ENCODE measurements at places on chromosomes 3 and 15. TPM values are rescaled to one million over a fixed set of nuclear protein-coding genes. Genes with fewer than 3 reads are reported as not detected.

Gene SI
- not detected for total RNA-seq

DNA sequence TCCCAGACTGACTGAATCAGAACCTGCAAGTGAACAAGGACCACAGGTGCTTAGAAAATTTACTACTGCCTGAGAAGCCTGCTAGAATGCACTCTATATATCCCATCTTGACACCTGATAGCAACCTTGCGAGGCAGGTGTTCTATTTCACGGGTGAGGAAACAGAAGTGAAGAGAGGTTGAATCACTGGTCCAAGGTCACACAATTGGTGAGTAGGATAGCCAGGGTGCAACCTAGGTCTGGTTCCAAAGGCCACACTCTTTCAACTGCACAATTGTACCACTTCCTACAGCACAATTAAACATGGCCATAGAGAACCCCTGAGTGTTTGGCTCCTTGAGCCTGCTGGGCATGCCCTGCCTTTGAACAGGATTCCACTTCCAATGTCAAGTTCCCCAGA is 87.0 kb downstream of the RAB11A start:
- DNase-seq = no peak

Gene SEC22A
- 37.4 TPM for total RNA-seq

- peak; percentile 26 for DNase-seq
Observed at GRCh38 chr15:71237456-71238188, 122.4 kb downstream of the THSD4 start.

Gene SERINC4
- not detected for total RNA-seq

Gene HTR3E
- total RNA-seq = not detected

GRCh38 chr3:193029800-193030199 is 112.1 kb upstream of the MB21D2 start:
- no peak for DNase-seq

DNA sequence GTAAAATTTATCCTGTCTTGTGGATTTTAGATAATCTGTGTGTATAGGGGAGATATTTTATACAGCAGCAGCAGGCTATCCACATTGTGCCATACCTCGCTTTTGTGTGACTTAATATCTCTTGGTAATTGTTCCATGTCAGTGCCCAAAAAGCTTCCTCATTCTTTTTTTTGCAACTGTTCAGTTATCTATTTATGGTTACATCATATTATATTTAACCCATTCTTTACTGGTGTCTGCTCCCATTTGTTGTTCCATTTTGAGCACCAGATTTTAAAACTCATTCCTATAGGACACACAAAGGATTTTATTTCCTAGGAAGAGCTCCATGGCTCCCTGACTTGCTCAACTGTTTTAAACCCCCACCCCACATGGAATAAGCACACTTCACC is 86.3 kb upstream of the RASGRP1 start:
- DNase-seq = no peak

- no peak for DNase-seq
Observed at GRCh38 chr3:112568642-112569041, 6.8 kb downstream of the SLC35A5 start.

Gene CNTN4
- total RNA-seq = 3.3 TPM

Gene CHST13
- total RNA-seq = not detected

GRCh38 chr3:132203889-132204596 is 113.2 kb upstream of the ACP3 start:
- no peak for DNase-seq

Gene ISG20
- 4.3 TPM for total RNA-seq

DNA sequence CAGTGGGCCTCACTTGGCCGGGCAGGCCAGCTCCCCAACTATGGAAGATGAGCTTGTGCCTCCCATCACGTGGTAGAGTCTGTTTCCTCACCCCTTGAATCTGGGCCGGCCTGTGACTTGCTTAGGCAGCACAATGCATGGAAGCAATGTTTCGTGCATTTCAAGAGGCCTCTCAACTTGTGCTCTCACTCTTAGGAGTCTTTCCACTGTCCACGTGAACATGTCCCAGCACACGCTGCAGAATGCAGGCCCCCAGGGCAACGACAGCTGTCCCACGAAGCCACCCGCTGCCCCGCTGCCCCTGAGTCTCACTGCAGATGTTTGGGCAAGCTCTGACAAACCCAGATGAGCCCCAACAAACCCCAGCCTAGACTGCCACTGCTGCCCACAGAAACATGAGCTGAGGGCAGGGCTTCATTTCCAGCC is 27.2 kb upstream of the SLC41A3 start:
- DNase-seq = no peak

Gene SH2D7
- total RNA-seq = not detected

GRCh38 chr15:90610190-90610589 is 80.5 kb downstream of the CRTC3 start:
- no peak for DNase-seq

- no peak for DNase-seq
Observed at GRCh38 chr3:189584645-189585044, 46.5 kb upstream of the TP63 start.

Gene DOCK3
- total RNA-seq = 2.0 TPM

Gene LRCH3
- total RNA-seq = 22.5 TPM

DNA sequence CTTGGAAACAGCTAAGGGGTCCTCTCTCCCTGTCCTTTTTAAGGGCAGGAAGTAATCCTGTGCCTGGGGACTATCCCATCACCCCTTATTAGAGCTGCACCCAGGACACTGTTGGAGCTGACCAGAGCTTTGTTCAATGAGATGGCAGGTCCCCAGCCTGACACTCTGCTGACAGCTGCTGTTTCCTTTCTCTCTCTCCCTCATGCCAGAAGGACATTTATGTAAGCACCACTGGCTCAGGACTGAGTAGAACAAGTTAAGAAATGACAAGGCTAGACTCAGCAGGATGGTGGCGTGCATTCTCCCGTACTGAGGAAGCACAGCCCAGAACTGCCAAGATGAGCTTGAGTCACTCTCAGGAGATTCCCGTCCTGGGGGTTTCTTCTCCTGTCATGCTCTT is 17.3 kb downstream of the GJD2 start:
- DNase-seq = no peak

GRCh38 chr3:49248840-49249227 is 28.2 kb downstream of the C3orf62 start:
- no peak for DNase-seq

Gene STAG1
- total RNA-seq = 32.1 TPM

Gene RASL12
- total RNA-seq = 6.7 TPM

Gene ARL6IP5
- 40.1 TPM for total RNA-seq

GRCh38 chr3:111944372-111944771 is 34.5 kb upstream of the ABHD10 start:
- DNase-seq = no peak

DNA sequence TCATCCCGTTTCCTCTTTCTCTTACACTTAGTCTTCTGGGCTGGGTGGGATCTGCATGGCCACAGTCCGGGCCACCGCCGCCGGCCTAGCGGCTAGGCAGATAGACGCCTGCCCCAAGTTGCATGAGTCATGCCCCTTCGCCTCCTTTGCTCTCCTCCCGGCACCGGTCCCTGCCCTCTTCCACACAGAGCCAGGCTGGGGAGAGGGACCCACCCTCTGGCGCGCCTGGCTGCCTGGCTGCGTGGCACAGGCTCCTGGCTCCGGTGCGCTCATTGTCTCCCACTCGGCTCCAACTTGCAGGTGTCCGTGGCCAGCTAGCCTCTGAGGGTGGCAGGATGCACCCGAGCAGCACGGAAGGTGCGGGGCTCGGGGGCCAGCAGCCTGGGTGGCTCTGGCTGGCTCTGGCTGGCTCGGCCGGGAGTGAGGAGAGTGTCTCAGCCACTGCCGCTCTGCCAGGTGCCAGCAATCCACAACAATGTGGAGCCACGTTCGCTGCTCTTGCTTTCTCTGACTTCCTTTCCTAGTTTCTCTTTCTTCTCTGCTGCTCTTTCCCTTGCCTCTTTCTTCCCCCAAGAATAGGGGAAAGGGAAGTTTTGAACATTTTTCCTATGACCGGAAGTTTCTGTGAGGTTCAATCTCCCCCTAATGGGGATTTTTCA is 22.4 kb upstream of the MTHFS start:
- DNase-seq = no peak

DNA sequence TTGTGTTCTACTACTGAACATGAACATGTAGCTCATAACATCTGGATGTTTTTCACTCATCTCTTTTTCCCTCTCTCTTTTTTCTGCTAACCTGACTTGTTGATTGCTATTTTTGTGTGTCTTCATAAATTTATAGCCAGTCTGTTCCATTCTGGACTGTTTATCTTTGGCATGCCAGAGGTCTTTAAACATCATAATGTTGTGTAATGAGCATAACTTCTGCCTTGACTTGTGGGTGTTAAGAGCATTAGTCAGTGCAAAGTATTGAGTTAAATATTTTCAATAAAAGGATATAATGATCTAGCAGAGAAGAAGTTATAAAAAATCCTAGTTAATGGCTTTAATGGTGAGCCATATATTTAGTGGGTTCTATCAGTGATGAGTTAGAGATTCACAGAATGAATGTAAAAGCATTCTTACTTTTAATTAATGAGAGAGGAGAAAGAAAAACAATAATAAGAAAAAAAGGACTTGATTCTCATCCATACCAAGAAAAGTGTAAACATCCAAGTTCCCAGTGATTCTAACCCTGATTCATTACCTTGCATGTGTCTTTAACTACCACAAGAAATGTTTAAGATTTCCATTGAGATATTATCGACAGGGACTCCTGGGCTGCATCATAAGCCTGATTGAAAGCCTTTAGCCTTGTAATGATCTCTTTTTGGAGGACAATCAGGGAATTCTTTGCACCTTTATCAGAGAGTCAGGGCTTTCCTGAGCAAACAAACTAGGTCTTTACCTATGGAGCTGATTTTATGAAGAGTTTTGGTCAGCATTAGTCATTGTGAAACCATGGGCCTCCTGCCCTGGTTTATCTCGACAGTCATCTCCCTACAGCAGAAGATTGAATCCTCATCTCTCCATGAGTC is 22.9 kb downstream of the MITF start:
- no peak for DNase-seq

DNA sequence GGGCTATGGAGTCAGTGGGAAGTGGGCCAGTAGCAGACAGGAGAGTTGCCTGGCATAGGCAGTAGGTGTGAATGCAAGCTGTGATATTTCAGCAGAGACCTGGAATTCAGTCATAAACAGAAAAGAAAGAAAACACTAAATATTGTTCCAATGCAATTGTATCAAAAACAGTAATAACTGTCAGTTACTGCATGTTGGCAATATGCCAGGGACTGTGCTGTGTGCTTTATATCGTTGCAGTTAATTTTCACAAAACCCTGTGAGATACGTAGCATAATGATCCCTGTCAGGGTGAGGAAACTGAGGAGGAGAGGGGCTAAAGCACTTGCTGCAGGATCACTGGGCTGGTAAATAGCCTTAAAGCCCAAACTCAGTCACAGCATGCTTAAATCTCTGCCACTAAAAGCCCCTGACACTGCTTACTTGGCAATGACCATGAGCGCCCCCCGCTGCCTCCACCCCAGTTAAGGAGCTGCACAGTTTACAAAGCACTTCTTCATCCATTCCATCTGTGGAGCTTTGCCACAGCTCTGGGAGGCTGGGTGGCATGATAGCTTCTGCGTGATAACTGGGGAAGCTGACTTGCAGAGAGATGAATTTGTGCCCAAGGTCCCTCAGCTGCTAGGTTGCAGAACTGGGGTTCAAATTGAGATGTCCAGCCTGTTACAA is 3.9 kb downstream of the SLC6A1 start:
- DNase-seq = no peak

DNA sequence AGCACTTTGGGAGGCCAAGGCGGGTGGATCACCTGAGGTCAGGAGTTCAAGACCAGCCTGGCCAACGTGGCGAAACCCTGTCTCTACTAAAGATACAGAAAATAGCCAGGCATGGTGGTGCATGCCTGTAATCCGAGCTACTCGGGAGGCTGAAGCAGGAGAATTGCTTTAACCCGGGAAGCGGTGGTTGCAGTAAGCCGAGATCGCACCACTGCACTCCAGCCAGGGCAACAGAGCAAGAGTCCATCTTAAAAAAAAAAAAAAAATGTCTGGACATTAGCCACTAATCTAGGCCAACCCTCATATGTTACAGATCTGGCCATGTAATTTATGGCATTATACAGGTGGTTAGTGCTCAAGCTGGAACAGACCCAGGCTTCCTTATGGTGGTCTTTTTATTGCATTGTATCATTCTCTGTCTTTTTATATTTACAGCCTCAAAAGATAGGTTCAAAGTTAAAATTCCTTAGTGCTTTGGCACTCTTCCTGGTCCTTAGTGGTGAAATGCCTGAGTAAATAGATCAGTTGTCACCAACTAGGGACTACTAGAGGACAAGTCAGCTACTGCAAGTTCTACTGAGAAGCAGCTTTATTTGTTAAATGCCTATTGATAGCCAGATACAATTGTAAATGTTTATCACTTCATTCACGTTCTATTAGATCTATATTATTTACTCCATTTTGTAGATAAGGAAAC is 16.0 kb downstream of the STARD9 start:
- DNase-seq = no peak

Gene SAXO2
- 1.5 TPM for total RNA-seq

DNA sequence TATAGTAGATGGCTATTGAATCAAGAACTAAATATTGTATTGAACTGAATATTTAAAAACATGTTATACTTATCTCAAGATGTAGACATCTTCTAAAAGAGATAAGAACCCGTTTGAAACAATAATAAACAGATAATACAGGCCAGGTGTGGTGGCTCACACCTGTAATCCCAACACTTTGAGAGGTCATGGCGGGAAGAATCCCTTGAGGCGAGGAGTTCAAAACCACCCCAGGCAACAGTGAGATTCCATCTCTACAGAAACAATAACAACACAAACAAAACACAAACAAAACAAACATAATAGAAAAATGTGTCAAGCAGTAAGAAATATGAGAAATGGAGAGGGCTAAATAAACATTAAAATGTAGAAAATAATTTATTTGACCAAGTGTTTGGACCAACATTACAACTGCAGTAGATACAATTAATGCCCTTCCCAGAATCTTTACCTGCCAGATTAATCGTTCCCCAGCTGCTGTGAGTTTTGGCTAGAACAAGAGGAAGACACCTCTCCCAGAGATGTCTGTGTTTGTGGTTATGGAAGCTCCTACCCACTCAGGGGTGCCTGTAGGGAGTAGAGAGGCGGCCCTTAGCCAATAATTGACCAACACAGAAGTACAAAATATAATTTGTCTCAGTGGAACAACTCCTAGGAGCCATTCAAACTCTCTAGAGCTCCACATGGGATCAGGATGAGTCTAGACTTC is 111.9 kb upstream of the AGTR1 start:
- DNase-seq = no peak

Gene ZNF80
- total RNA-seq = not detected

Gene CLRN1
- total RNA-seq = not detected

GRCh38 chr3:151316267-151316991 is at the start of gene GPR87:
GPR87 (minus strand) TSS chr3:151316820; CDS start chr3:151300100, 16,720 bp downstream.
- DNase-seq = no peak

Gene CLDN18
- total RNA-seq = not detected

Gene RETNLB
- total RNA-seq = not detected

DNA sequence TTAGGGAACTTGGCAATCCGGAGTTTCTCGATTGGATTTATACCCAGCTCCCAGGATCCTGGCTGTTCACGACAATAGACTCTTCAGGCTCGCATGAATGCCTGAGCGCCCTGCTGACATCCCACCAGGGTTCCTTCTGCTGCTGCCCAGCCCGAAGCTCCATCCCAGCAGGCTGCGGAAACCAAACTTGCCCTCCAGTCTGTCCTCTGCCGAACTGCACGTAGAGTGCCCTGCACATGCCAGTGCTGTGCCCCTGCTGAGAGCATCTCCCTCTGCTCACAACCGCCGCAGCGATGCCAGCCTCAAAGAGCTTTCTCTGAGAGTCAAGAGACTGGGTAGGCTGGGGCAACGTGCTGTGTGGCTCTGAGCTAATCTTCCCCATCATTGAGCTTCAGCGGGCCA is 6.9 kb downstream of the ADAMTS7 start:
- DNase-seq = no peak

- no peak for DNase-seq
Observed at GRCh38 chr3:62238431-62238830, 134.9 kb downstream of the FEZF2 start.

Gene ST3GAL6
- total RNA-seq = 19.2 TPM

Measured in lower leg skin (tissue), 4 donors.